ENCODE measurements at places on chromosomes 5 and 9. TPM values are rescaled to one million over a fixed set of nuclear protein-coding genes. Genes with fewer than 3 reads are reported as not detected.
A peak's percentile ranks its signal among the peaks of the same experiment; 100 is the strongest.

SNCB gene
- polyA plus RNA-seq = not detected

RELL2 gene
- polyA plus RNA-seq = 10.5 TPM

SPATA31D4 gene
- polyA plus RNA-seq = not detected

AGXT2 gene
- not detected for polyA plus RNA-seq

CNTNAP3 gene
- polyA plus RNA-seq = 1.4 TPM

SYK gene
- polyA plus RNA-seq = 21.6 TPM

PCSK5 gene
- 2.8 TPM for polyA plus RNA-seq

GPR151 gene
- not detected for polyA plus RNA-seq

DNA sequence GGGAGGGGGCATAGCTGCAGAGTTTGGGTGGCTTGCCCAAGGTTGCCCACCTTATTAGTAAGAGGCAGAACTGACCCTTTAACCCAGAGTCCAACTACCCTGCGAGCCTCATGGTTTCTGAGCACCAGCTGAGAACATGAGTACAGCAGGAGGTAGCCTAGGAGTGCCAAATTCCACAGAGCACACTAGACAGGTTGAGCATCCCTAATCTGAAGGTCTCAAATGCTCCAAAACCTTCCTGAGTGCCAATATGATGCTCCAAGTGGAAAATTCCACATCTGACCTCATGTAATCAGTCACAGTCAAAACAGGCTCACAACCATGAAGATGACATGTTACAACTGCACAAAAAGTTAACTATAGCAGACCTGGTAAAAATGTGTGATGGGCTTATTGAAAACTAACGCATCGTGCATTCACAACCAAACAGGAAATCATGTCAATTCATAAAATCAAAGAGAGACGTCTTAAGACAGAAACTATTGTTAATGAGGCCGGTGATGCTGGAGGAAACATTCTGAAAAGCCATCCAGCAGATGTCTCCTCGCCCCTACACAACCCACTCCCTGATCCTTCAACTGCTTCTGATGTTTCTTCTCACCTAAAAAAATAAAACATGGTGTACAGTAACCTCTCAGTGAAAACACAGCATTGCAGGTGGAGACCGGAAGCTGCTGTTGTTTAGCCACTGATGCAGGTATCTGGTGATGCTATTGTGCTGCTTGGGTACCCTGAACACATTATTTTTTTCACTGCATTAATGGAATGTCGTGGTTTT lies 25.0 kb downstream of the PTCH1 start:
- no peak for DNase-seq

DNA sequence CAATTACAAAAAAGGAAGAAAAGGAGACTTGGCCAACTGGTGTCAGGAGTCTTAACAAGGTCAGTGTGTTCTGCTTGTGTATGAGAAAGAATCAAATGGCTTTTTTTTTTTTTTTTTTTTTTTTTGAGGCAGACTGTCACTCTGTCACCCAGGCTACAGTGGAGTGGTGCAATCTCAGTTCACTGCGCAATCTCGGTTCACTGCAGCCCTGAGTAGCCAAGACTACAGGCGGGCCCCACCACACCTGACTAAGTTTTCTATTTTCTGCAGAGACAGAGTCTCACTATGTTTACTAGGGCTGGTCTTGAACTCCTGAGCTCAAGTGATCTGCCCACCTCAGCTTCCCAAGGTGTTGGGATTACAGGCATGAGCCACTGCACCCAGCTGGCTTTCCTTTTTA lies 3.1 kb upstream of the IL7R start:
- DNase-seq = no peak

DNA sequence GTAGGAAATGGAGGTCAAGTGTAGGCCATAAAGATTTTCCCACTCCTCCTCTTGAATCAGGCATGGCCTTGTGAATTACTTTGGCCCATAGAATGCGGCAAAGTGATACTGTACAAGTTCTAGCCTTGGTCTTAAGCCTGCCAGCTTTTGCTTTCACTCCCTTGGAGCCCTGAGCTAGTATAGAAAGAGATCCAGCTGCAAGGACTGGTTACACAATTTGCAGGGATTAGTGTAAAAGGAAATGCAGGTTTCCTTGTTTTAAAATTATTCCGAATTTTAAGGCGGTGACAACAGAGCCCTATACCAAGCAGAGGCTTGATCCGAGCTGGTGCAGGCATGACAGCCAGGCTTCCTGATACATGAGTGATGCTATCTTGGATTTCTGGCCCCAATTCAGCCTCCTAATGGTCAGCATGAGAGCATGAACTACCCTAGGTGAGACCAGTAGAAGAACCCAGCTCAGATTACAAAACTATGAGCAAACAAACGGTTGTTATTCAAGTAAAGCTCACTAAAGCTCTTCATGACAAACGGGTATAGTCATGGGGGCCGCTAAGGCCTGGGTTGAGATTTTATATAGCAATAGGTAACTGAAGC lies 257.9 kb downstream of the DOCK8 start:
- no peak for DNase-seq

DNA sequence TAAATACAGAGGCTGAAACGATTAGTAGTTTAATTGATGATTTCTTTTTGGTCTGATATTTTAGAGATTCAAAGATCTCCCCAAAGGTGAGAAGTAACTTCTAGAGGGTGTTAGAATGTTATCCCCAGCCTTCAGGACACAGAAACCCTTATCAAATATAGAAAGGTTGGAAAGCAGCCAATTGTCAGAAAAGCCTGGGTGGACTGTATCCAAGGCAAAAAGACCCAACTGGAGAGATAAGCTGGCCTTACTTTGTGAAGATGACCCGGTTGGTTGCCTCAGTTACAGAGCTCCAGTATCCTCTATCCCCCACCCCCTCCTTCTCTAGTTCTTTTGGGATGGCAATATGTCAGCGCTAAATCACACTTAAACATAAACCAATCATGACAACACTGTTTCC lies 75.7 kb downstream of the GCNT4 start:
- no peak for DNase-seq

- no peak for DNase-seq
Measured at GRCh38 chr5:66361070-66361469, 217.0 kb downstream of the SREK1 start.

DNA sequence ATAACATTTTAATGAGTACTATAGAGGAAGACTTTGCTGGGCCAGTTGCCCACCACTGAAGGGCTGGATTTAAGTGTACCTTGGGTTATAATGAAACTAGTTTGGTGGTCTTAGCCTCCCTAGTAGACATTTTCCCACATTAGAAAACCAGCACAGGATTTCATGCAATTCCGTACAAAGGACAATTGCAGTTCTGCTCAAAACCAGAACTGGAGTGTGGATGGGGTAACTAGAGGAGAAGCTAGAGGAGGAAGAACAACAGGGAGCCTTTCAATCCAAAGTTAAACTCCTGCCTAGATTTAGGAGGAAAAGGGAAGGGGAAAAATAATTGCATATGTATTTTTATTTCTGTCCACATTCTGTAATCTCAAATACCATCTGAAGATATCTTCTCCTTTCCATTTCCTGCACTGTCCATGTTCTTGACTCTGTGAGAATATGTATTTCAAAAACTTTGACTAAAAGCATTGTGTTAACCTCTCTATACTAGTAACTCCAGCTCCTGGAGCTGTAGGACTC lies 97.5 kb upstream of the SSBP2 start:
- DNase-seq = no peak

GRCh38 chr5:149434162-149435014 lies 55.3 kb upstream of the IL17B start:
- peak; percentile 90 for DNase-seq

DNA sequence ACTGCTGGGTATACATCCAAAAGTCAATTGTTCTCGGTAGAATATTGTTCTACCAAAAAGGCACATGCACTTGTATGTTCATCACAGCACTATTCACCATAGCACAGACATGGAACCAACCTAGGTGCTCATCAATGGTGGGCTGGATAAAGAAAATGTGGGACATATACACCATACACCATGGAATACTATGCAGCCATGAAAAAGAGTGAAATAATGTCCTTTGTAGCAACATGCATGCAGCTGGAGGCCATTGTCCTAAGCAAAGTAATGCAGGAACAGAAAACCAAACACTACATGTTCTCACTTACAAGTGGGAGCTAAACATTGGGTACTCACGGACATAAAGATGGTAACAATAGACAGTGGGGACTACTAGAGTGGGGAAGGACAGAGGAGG lies 145.5 kb downstream of the APBA1 start:
- DNase-seq = no peak

GRCh38 chr5:138517437-138517836 lies 25.6 kb downstream of the ETF1 start:
- no peak for DNase-seq

DNA sequence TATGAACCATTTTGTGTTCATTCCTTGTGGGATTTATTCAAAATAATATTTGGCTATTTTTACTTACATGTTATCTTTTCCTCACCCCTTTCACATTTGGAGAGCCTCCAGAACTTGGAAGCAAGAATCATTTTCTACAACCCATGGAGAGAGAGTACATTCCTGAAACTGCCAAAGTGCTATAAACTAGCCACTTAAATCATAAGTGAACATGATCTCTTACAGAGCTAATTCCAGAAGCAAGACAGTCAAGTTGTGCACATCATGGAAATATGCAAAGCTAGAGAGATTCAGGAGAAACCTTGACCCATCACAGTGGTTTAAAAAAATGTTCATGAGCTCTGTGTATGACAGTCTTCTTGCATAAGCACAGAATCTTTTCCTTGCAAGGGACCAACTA lies 883.6 kb upstream of the C9orf72 start:
- no peak for DNase-seq

- DNase-seq = no peak
Measured at GRCh38 chr9:86703346-86703745, 244.0 kb downstream of the GAS1 start.

- DNase-seq = no peak
Measured at GRCh38 chr5:109224276-109224882, 185.4 kb downstream of the PJA2 start.

- no peak for DNase-seq
Measured at GRCh38 chr5:176514244-176514950, 22.8 kb downstream of the RNF44 start.

DNA sequence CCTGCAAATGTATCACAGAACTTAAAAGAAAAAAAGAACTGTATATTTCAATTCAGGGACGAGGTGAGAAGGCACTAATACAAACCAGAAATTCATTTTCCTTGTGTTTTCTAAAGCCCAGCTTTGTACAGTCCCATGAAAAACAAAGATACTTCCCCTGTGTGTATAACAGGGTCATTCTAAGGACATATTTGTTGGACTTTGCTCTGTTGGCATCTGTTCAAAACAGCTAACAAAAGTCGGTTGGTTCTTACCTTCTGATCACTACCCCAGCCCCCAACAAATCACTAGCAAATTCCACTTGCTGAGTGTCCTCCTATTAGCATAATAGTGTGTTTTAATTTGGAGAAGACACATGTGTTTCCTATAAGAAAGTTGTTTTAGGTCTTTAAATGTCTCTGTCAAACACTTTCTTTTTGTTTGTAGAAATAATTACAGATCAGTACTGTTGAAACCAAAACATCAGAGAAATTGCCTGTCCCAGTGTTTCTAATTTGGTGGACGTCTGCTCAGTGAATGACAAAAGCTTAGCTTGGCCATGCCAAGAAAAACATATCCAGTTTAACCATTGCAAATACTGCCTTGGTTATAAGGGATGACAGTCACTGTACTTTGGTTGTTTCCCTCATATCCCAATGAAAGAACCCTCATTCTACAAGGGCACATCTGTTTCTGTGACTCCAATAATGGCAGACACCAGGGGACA lies 480.5 kb downstream of the EBF1 start:
- DNase-seq = no peak

DNA sequence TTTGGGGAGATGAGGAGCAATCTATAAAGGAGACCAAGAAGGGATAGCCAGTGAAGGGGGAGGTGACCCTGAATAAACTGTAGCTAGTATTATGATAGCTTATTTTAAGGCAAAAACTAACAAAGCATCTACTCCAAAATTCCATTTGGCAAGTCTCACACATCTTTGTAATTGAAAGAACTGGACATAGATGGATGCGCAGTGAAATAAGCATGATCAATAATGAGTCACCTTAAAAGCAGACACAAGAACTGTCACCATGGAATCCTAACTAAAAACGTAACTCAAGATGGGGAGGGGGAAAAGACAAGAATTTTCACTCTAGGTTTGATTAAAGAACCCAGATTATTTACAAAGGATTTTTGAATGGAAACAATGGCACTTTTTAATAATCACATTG lies 164.5 kb downstream of the MED27 start:
- DNase-seq = no peak

GRCh38 chr5:32583582-32584232 lies 1.6 kb upstream of the SUB1 start:
- no peak for DNase-seq

DNA sequence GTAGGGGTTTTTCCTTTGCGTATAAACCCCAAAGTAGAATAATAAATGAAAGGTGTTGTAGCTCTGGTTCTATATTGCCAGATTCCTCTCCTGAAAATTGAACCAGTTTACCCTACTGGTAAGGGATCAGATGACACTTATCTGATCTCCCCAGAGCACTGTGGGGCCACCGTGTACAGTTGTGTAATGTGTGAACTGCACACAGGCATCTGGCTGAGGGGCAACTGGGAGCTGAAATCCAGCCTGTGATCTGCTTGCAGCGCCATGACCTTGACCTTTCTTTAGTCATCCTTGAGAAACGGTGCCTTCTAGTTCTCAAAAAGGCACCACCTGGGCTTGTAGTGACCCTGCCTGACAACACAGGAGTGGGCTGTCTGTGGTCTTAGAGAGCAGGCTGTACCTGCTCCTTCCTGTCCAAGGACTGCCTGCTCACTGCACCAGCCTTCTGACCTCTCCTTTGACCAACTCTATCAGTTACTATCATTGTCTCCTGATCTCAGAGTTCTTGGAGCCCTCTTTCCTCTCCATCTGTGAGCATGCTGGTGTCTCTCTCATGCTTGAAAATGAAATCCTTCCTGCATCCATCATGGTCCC lies 40.2 kb downstream of the PDE6A start:
- DNase-seq = no peak

- no peak for DNase-seq
Measured at GRCh38 chr9:127365461-127365860, 31.5 kb upstream of the SLC2A8 start.

DNA sequence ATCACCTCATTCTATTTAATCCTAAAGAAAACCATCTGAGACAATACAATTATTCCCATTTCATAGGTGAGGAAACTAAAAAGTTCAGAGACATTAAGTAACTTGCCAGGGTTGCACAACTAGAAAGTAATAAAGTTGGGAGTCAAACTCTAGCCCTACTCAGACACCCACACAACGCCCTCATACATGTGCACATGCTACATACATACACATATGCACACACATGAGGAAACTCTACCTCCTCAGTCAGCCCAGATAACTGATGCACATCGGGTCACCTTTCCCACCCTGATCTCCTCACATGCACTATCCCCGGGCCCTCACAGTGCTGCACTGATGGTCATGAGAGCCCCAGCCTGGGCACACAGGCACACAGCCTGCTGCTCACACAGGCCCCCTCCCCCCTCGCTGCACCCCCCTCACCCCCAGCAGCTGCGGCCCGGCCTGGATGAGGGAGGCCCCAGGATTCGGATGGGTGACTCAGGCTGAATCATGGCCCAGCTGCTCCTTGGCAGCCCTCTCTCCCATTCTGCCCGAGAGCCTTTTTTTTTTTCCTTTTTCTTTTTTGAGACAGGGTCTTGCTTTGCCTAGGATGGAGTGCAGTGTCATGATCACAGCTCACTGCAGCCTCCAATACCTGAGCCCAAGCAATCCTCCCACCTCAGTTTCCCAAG lies 5.0 kb upstream of the GPRIN1 start:
- no peak for DNase-seq
